ENCODE measurements at places on chromosomes 2 and 18.

DNA sequence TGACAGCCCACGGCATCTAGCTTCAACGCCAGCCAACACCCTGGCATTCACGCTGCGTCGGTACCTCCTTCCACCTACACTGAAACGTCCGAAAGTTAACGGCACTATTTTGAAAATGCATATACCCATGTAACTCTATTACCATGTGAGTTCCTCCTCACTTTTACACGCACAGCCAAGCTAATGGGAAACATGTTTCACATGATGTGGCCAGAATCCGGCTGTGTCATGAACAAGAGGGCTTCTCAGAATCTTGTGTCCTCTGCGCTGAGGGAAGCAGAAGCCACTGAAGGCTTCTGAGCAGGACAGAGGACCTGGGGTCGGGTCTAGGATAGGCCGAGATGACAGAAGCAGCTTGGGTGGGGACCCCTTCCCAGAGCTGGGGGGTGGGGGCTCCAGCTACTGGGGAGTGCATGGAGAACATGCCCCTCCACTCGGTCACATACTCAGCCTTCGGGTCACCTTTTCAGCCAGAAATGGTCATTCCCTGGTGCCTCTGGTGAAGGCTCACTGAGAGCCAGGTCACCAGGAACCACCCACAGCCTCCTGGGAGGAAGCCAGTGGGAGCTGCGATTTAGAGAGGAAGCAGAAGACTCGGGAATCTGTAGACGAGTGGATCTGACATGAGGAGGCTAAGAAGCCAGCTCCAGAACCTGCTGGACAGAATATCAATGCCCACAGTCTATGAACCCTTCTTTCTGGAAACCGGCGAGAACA, 41.5 kb downstream of the HDAC4 start:
- DNase-seq: no peak

DNA sequence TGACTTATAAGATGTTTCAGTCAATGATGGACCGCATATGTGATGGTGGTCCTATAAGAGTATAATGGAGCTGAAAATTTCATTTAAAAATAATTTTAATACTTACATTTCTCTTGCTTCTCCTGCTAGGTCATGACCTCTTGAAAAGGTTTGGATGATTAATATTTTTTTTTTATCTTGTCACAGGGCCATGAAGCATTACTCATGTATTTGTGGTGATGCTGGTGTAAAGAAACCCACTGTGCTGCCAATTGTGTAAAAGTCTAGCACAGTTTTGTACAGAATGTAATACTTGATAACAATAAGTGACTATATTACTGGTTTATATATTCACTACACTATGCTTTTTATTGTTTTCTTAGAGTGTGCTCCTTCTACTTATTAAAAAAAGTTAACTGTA, 124.2 kb upstream of the CELF4 start:
- no peak for DNase-seq

DNA sequence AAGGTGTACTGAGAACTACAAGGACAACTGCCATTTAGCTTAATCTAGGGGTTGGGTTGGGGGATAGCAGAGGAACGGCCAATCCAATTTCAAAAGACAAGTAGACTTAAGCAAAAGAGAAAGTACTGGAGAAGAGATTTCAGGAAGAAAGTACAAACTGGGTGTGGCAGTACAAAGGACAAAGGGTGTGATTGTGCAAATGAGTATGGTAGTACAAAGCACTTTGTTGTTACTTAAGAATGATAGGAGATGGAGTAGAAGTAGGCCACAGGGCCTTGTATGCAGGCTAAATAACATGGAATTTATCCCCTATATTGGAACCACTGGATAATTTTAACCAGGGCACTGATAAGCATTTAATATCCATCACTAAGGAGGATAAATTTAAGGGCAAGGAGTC, 4.7 kb upstream of the ORC2 start:
- no peak for DNase-seq

DNA sequence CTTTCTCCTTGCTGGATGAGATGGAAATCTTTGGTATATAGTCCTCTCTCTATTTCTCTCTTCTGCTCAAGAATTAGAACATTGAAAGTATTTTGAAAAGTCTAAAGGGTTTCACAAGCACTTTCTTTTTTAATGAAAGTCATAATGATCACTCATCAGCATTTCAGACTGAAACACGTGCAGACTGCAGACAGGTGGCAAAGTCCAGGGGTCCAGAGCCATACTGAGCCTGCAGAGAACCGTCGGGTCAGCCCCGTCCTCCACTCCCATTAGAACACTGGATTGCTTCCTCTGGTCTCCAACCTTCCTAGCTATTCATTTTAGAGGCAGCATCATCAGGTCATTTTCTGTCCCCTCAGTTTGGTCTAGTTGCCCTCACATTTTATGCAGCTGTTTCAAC, 3.1 kb downstream of the TMEM247 start:
- DNase-seq: no peak

DNA sequence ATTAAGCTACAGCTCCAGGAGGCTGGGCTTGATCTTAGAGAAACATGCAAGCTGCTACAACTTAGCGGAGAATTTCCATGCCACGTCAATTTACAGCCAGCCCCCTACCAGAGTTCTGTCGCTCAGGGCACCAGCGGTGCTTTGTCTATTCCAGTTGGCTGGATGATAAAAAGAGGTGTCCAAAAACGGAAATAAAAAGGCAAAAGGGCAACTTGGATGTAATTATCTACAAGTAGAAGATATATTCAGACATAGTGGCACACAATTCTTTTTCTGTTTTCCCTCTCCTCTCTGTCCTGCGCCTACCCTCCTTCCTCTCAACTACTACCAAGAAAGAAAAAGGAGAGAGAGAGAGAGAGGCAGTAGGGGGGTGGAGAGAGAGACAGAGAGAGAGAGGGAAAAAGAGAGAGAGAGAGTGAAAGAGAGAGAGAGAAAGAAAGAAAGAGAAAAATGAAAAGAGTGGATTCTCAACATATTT, 363 bp upstream of the RFTN2 start:
- DNase-seq: no peak

- no peak for DNase-seq
Observed at GRCh38 chr18:29892960-29893558, 1149.5 kb downstream of the DSC3 start.

DNA sequence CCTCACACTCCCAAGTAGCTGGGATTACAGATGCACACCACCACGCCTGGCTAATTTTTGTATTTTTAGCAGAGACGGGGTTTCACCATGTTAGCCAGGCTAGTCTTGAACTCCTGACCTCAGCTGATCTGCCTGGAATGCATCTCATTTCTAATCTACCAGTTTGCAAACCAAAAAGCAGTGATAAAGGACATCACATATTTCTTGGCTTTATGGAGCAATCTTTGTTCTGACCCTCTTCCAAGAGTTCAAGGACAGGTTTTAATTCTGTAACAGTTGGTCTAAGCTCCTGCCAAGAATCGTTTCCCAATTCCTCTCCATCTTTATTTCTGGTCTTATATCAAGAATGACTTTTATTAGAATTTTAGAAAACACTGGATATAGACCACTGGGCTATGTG, 67.7 kb downstream of the SLC40A1 start:
- no peak for DNase-seq

GRCh38 chr2:44342854-44343253, 18.4 kb downstream of the PREPL start:
- DNase-seq: no peak

- DNase-seq: no peak
Observed at GRCh38 chr2:124286089-124286783, 261.1 kb downstream of the CNTNAP5 start.

- DNase-seq: no peak
Observed at GRCh38 chr2:240963868-240964703, 34.3 kb upstream of the SNED1 start.

DNA sequence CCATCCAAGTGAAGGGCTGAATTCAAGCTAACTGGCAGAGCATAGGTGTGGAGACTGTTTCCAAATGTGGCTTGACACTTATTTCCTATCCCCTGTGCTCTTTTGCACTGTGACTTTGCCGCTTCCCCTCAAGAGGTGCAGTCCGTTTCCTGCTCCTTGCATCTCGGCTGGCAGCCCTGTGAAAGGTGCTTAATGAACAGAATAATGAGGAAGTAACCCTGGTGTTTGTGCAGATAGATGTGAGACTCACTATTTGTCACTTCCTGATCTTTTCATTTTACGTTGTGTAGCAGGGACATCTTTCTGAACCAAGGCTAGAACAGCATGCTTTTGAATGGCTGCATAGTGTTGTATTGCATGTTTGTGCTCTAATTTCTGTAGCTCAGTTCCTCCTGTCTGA, 60.8 kb downstream of the CEP192 start:
- DNase-seq: no peak

DNA sequence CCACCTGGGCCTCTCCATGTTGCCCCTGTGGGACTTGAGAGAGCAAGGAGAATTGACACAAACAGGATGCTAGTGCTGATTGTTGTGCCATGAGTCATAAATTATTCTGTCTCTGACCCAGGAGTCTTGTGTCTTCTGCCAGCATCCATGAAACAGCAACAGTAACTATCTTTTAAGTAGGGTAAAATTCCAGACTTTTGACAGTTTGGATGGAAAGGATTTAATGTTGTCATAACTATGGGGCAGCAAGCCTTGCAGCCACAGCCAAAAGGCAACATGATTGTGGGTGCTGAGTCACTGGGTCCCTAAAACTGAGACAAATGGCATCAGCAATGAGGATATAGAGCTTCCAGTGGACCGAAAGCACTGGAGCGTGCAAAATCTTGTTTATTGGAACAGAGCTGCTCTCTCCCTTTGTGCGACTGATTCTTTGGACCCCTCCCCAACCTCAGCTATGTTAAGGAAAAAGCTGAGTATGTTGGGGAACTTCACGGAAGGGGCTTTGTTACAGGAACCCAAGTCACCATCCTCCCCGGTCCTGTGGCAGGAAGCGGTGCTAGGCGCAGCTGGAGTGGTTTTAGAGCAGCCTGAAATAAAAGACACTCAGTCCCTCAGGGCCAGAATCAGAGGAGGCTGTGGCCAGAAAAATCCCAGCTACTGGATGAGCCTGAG, 9.6 kb upstream of the ITPRIPL1 start:
- DNase-seq: no peak

DNA sequence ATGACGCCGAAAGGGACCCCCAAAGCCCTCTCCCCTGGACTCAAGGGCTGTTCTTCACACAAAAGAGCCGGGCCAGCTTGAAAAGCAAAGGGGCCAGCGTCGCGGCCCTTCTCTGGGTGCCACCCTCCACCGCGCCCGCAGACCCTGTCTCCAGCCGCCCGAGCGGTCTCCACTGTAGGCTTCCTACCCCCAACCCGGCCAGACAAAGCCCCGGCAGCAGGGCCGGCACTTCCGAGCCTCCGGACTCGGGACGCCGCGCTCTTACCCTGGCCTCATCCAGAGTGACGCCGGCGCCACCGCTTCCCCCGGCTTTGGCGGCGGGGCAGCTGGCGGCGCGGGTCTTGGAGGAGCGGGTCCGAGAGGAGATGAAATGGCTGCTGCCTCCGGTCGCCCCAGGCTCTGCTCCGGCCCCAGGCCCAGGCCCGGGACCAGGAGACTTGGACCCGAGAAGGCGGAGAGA, 603 bp downstream of the ATAD2B start:
- DNase-seq: peak; percentile 23

- DNase-seq: no peak
Observed at GRCh38 chr2:169776252-169776761, 22.4 kb upstream of the SSB start.

DNA sequence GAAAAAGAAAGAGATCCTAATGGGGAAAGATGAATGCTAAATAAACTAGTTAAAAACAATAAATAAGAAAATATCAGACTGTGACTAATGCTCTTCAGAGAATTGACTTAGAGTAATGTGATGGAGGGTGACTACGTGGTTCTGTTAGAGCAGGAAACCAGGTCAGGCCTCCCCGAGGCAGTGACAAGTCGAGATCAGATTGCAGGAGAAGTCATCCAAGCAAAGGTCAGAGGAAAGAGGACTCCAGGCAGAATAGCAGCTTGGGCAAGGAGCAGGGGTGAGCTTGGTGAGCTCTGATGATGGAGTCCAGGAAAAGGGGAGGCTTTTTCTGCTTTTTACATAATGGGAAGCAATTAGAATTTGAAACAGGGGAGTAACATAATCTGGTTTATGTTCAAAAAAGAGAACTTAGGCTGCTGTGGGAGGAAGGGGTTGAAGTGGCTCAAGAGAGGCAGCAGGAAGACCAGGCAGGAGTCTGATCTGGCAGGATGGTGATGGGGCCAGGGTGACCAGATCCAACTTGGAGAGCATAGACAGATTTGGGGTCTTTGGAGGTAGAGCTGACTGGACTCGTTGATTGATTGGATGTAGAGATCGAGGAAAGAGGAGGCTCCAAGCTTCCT, 27.3 kb upstream of the ITGB6 start:
- DNase-seq: no peak

DNA sequence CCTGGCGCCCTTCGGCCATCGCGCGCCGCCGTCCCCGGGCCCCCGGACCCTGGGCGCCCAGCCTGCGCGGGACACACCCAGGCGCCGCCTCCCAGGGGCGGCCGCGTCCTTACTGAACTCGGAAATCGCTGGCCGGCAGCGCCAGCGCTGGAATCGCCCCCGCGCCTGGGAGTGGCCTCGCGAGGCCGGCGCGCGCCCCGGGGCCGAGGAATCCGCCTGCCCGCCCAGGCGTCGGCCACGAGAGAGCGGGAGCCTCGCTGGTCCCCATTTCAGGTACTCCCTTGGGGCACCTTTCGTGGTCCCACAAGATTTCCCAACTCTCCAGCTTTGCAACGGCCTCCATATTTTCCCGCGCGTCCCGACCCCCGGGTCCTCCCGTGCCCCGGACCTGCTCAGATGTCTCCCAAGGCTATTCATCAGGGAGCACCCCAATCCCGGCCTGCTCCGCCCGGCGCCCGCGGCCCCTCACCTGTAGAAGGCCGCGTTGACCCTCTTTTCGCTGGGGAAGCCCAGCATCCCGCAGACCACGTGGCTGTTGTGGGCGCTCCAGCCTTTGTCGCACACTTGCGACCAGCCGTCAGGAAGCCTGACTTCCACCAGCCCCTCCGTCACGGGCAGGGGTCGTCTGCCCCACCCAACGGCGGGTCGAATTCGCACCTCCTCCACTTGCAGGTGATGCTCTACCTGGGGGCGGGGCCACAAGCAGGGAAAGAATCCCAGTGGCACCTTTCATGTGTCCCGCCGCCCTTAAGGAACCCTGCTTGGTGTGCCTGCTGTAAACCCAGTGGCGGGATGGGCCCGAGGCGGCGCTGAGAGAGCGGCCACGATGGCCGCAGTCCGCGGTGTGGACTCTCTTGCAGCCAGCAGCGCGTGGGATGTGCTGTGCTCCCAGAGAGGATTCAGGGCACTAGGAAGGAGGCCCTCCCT, 4.6 kb downstream of the LOXL3 start:
- DNase-seq: no peak

- DNase-seq: no peak
Observed at GRCh38 chr2:10541081-10541480, 93.0 kb upstream of the ODC1 start.

- peak; percentile 20 for DNase-seq
Observed at GRCh38 chr2:73907840-73908452, 15.1 kb downstream of the ACTG2 start.

- DNase-seq: no peak
Observed at GRCh38 chr2:108787216-108787541, 608 bp downstream of the CCDC138 start.

- no peak for DNase-seq
Observed at GRCh38 chr2:667332-667999, 9.7 kb downstream of the TMEM18 start.

GRCh38 chr18:44598514-44598913, 82.2 kb upstream of the SETBP1 start:
- DNase-seq: no peak

GRCh38 chr2:200635251-200635650, 49.4 kb downstream of the AOX1 start:
- no peak for DNase-seq

GRCh38 chr2:190545093-190545492, 10.6 kb upstream of the NEMP2 start:
- DNase-seq: no peak

- no peak for DNase-seq
Observed at GRCh38 chr2:188973641-188974040, 532 bp upstream of the COL3A1 start.

GRCh38 chr2:15731889-15732271, 140.2 kb downstream of the DDX1 start:
- DNase-seq: no peak

Data from stimulated activated CD8-positive, alpha-beta memory T cell treated with anti-CD3 and anti-CD28 coated beads, Interleukin-2, amount 100 ng/mL, for 48 hours (primary cell).